GM23248 (cell line): ENCODE measurements at places on chromosomes 6 and 20. TPM values are rescaled to one million over a fixed set of nuclear protein-coding genes. Genes with fewer than 3 reads are reported as not detected.

COL21A1 gene
- polyA plus RNA-seq, result not detected in 2 replicates

ABHD16B gene
- not detected in 2 replicates for polyA plus RNA-seq

CPXM1 gene
- 0.08 TPM in 1 of 2 replicates, not detected in the other for polyA plus RNA-seq

CNBD2 gene
- 0.28 and 1.7 TPM in 2 replicates for polyA plus RNA-seq

TCP11 gene
- polyA plus RNA-seq, result not detected in 2 replicates

FAM162B gene
- not detected in 2 replicates for polyA plus RNA-seq

F13A1 gene
- polyA plus RNA-seq, result not detected in 2 replicates

FNDC1 gene
- 7.8 and 8.6 TPM in 2 replicates for polyA plus RNA-seq

TSBP1 gene
- polyA plus RNA-seq, result not detected in 2 replicates

ZNF334 gene
- polyA plus RNA-seq, result 1.1 and 1.2 TPM in 2 replicates

KHDC1 gene
- 2.9 and 3.8 TPM in 2 replicates for polyA plus RNA-seq

RBBP8NL gene
- polyA plus RNA-seq, result not detected in 2 replicates
